ENCODE measurements at places on chromosomes 3 and 15.

GRCh38 chr3:31043184-31043819 lies 148.8 kb upstream of the GADL1 start:
- no peak for DNase-seq

DNA sequence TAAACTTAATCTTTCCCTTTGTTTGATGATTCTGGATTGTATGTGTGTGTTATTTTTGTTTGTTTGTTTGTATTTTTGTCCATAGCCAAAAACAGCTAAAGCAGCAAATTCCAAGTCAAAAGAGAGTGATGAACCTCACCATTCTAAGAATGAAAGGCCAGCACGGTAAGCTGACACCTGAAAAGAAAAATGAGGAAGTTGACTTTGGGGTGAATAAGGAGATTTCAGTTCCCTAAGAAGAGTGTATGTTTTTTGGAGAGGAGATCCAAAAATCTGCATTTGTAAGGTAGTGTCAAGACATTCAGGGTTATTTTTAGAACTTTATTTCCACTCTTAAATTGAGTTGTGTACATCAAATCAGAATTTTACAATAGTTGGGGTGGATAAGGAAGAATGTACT lies 52.3 kb upstream of the UTS2B start:
- DNase-seq = no peak

GRCh38 chr3:172379372-172379771 lies 68.9 kb downstream of the GHSR start:
- DNase-seq = no peak

DNA sequence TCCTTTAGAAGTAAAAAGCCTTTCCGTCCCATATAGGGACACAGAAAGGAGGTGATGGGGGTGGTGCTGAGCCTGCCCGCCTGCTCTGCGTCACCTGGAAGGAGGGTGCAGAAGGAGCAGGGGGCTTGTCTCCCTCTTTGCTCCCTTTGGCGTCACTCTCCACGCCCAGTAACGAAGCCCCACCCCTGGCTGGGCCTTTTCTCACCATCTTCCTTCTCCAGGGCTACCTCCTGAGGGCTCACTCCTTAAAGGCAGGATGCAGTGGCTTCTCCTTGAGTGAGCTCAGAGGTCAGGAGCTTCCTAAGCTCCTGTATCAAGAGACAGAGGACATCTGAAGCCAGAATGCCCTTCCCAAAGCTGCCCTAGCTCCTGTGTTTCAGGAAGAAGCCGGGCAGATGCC lies 31.5 kb downstream of the SLCO3A1 start:
- no peak for DNase-seq

GRCh38 chr15:99439524-99439835 lies 126.3 kb upstream of the MEF2A start:
- DNase-seq = no peak

- no peak for DNase-seq
Observed at GRCh38 chr3:102034639-102035451, 185.5 kb downstream of the NFKBIZ start.

- DNase-seq = no peak
Observed at GRCh38 chr3:14318646-14319045, 83.8 kb upstream of the SLC6A6 start.

GRCh38 chr3:32414522-32415202 lies 23.0 kb downstream of the CMTM7 start:
- DNase-seq = no peak

- DNase-seq = no peak
Observed at GRCh38 chr3:36923523-36923943, 21.3 kb downstream of the TRANK1 start.

DNA sequence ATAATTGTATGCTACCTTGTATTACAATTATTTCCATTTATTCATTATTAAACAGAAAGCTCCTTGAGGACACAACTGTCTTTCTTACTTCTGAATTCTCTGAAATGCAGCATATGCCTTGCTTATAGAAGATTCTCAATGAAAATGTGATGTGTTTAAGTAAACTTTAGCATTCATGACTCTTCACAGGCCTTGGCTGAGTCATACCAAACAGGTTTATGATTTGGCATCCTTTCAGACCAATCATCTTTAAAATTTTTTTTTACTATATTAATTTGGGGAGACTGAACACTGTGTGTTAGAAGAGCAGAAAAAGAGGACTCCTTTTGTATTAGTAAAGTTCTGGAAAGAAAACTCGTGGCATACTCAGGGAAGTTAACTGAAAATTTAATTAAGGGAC lies 6.4 kb upstream of the GALK2 start:
- no peak for DNase-seq

DNA sequence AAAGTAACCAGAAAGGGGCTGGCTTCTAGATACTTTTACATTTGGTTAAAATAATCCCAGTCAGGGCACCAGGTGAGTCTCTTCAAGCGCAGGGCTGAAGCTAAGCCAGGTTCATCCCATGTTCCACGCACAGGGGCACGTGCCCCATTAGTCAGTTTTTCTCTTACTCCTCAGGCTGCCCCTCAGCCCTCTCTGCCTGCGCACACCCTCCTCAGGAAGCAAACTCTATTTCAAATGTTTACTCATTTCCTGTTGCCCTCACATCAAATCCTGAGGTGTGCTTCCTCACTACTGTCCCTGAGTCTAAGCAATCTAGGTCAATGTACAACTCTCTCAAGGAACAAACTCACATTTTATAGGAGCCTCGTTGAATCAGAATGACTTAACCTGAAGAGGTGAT lies 48.5 kb downstream of the THBS1 start:
- DNase-seq = no peak

- DNase-seq = no peak
Observed at GRCh38 chr3:121894301-121894990, at the start of gene SLC15A2. SLC15A2 (plus strand) TSS chr3:121894401; CDS start chr3:121894477, 76 bp downstream.

- DNase-seq = no peak
Observed at GRCh38 chr3:112530573-112530972, 31.2 kb downstream of the ATG3 start.

- peak; percentile 64 for DNase-seq
Observed at GRCh38 chr3:151037746-151038477, 47.6 kb upstream of the MED12L start.

DNA sequence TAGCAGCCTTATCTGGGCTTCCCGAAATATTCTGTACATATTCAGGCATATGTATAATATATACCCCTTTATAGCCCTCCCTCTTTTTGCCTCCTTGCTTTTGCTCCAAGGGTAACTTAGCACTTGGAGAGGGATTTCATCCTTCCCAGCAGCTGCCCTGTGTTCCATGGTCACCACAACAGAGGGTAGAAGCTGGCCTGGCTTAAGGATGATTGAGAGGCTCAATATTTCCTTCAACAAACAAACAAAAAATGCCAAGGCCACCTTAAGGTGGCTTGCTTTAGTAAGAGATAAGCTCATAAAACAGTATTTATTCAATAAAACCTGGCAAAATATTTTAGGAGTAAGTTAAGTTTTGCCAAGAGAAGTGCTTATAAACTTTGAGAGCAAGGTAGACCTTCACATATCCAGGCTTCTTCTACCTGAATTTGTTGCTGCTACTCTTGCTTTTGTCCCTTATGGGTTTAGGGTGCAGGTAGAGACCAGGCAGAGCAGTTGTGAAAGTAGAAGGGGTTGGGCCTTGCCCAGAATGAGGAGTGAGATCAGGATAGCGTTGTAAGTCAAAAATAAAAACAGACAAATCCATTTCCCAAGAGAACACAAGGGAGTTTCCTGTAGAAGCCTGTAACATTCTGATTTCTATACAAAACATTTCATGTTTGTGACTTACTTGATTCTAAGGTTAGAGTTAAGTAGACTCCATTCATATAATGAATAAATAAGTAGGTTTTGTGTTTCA lies 52.7 kb upstream of the ATOSA start:
- no peak for DNase-seq

DNA sequence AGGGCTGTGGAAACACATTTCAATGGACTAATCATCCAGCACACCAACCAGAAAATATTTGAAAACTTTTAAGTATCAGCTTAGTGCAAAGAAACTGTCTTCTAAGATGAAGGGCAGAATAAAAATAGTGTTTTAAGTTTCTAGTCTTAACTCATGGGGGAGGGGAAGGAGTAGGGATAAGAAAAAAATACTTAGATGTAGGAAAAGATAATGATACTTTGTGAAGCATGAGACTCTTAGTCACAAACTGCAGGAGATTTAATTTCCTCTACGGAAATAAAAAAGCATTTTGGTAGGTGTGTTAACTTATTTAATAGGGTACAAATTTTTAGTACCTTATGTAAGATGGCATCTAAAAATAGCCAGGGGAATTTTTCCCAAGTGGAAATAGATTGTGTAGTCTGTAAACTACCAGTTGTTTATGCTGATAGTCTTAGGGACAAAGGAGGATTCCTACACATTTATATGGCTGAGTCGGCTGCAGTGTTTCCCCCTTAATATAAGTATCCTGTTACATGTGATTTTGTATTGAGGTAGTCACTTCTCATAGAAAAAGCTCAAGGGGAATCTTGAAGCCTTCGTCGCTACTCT lies 78.2 kb upstream of the GBE1 start:
- DNase-seq = no peak

DNA sequence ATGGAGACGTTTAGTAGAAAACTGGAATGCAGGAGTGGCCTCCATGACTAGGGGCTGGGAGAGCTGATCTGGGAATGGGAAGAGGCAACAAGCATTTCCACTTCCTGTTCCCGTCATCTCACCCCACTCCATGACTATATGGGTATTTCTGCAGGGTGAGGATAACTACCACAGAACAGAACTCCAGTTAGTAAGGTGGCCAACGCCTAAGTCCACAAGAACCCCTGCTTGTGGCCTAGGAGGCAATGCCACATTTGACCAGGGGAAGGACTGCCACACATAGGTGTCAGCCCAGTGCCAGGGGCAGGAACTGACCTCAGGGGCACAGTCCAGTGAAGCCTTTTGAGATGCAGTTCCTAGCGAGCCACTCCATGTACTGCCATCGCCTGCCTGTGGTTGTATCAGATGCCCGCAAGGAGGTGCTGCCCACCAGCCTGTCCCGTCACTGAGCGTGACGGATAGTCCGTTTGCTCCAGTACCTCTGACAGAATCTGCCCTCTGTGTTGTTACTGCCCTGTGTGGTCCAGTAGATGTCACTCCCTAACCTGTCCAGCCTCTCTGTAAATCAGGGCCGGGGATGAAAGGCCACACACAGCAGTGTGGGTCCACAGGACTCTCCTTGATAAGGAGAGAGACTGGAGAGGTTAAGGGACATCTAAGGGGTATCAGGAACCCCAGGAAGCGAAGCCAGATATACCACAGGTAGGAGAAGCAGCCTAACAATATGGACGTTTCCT lies 3.5 kb upstream of the MTFMT start:
- no peak for DNase-seq

DNA sequence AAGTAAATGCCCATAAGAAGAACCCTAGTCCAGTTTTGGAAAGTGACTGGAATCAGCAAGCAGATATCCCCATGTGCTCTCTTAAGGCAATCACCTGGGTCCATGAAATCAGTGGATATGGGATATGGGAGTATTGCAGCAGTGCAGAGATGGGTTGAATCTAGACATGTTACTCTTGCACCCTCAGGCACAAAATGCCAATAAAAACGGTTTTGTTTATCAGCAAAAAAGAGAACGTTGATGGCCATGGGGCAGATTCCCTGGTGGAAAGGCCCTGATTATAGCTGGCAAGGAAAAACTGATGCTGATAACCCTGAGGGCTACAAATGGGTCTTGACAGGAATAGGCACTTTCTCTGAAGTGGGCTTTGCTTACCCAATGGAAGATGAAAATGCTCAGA lies 380.2 kb upstream of the SEMA6D start:
- no peak for DNase-seq

- DNase-seq = no peak
Observed at GRCh38 chr3:150410311-150411105, 2.4 kb downstream of the TSC22D2 start.

- DNase-seq = no peak
Observed at GRCh38 chr3:42493798-42494151, 8.7 kb upstream of the VIPR1 start.

DNA sequence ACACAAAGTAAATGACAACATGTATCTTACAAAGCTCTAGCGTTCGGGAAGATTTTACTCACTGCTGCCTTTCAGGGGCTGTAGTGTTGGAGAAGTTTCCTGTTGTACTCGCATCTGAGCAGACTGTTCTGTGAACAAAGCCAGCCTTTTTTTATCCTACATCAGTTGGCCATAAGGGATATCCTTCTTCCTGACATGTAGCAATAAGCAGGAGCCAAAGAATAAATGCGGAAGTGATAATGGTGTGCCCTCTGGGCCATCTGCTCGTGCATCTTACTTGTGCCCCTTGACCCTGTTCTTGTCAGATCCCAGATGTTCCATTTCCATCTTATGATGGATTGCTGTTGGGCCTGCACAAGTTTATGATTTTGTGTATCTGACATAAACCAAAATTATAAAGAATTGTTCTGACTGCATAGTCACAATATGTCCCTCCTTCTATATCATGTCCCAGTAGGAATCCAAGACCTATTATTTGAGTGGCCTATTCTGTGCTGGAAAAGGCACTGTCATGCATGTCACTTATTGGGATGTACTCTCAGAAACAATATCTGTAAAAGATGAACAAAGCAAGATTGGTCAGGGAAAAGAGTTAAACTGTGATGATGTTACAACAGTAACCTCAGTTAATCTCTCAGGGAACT lies 631.3 kb downstream of the NSUN3 start:
- no peak for DNase-seq

GRCh38 chr3:36926292-36926897 lies 18.5 kb downstream of the TRANK1 start:
- no peak for DNase-seq

- no peak for DNase-seq
Observed at GRCh38 chr15:39976291-39977274, 42.7 kb downstream of the EIF2AK4 start.

DNA sequence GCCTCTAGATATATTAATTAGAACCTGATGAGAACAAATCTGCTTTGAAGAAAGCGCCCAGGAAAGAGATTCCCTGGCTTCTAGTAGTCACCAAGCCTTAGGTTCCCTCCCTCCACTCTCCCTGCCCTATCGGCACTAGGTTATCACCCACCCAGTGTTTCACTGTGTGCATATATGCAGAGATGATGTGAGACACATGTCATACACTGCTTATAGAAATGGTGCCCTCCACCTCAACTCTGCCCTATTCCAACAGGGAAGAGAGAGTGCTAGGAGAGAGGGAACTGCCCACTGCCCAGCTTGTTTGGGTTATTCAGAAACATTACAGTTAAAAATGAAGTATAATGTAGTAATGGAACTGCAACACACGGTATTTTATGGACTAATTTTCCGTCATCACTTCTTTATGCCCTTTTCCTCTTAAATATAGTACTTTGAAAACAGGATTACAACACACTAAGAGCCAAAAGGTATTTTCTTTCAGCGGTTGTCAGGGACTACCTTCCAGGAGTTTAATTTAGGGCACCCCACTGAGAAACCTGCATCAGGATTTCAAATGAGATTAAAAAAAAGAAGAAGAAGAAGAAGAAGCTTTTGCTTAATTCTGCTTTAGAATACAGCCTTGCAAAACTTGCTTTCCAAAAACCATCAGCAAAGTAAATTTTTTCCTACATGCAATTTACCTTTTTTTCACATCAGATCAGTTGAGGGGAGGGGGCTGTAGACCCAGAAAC lies 55.3 kb downstream of the MEIS2 start:
- no peak for DNase-seq

DNA sequence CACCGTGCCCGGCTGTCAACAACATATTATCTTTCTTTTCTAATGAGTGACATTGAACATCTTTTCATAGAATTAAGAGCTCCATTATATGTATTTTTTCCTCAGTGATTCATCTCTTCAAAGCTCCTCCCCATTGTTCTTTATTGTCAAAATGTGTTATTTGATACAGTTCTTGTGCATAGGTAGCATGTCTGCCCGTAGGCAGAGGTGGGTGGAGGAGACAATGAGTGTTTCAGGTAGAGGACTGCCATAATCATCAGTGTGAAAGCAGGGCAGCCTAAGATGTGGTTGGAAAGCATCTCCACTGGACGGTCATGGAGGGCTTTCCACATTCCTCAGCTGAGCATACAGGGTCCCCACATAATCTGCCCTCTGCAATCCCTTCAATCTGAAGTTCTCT lies 452.0 kb upstream of the MCTP2 start:
- DNase-seq = no peak
